Stimulated activated CD4-positive, alpha-beta T cell treated with anti-CD3 and anti-CD28 coated beads, Interleukin-2, amount 100 ng/mL, for 4 hours (primary cell): ENCODE measurements at places on chromosomes 13 and 19.

GRCh38 chr19:20271215-20271926, 104.4 kb downstream of the ZNF486 start:
- DNase-seq, result no peak

- DNase-seq, result no peak
These were observed 13.2 kb downstream of the KLHL26 start for GRCh38 chr19:18650021-18650390.

DNA sequence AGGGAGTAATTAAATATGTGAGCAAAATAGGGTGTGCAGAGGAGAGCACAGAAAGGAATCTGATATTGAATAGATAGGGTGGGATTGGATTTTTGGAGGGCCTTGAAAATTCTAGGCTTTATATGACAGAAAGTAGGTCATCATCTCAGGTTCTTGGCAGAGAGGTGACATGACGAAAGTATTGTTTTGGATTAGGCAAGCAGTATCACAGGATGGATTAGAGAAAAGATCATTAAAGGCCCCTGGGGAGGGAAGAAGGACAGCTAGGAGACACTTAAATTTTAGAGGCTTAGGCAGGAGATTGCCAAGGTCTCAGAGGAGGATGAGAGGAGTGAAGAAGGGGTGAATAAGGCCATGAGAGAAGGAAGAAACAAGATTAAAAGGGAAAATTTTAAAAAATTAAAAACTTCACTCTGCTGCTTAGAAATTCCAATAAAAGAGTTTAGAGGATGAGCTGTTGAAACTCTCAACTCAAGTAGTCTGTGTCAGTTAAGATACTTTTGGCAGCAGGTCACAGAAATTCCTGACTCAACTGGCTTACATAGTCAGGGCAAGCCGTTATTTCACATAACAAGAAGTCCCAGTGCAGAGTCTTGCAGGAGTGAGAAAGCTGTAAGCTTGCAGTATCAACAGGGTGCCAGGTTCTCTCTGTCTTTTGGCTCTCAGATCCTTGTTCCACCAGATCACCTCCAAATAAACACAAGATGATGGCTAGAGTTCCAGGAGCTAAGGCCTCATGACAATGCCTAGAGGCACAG, 8.8 kb downstream of the GPC6 start:
- no peak for DNase-seq

- DNase-seq, result no peak
These were observed 10.3 kb upstream of the PAN3 start for GRCh38 chr13:28128030-28128429.

DNA sequence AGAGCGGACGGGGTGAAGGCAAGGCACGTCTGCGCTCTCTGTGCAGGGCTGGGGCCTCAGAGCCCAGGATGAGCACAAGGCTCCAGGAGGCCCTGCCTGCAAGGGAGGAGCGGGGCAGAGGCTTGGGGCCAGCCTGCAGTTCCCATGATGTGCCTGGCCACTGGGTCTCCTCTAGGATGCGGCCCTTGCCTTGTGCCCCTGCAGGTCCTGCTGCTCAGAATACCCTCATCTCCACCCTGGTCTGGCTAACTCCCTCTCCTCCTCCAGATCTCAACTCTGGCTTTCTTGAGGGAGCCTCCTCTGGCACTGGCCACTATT, 27.8 kb downstream of the ELAVL1 start:
- no peak for DNase-seq

DNA sequence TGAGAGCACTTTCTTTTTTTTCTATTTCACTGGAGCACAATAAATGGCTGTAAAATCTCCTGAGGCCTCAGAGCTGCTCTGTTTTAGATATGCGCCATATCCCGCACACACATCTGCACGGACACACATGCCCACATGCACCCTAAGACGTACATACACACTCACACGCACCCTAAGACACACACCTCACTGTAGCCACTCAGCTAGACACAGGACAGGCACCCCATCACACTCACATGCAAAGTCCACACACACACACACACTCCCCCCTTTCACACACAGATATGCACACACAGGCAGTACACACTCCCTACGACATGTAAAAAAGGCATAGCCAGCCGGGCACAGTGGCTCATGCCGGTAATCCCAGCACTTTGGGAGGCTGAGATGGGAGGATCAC, 8.8 kb downstream of the ELOF1 start:
- no peak for DNase-seq

DNA sequence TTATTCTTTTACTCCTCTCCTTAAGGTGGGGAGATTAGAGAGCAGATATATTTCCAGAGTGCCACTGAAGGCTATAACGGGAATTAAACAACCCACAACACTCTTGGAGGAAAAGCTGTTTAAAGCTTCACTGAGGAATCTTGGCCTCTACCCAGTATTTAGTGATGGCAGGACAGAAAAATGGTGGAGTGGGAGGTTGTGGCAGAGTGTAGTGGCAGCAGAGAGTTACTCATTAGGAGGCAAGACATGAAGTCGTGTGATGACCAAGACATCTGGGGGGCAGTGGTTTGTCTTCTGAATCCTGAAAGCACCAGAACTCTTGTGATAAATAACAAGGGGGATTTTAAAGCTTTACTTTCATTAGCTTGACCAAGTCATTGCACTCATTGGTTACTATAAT, 563.5 kb upstream of the SLITRK5 start:
- DNase-seq, result no peak

DNA sequence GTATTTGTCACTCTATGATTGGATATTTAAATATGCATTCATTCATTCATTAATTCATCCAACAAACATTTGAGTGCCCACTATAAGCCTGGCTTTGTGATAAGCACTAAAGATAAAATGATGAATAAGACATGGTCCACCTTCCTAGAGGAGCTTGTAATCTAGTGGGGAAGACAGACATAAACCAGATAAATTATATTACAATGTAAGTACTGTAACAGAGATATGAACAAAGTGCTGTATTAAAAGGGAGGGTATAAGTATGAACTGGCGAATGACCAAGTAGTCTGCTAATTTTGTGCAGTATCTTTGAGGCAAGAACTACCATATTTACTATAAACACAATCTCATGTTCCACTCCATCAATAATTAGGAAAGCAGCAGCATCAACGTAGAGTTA, 88.2 kb downstream of the RBM26 start:
- no peak for DNase-seq

GRCh38 chr13:41597348-41598041, 140.1 kb downstream of the RGCC start:
- DNase-seq, result no peak

DNA sequence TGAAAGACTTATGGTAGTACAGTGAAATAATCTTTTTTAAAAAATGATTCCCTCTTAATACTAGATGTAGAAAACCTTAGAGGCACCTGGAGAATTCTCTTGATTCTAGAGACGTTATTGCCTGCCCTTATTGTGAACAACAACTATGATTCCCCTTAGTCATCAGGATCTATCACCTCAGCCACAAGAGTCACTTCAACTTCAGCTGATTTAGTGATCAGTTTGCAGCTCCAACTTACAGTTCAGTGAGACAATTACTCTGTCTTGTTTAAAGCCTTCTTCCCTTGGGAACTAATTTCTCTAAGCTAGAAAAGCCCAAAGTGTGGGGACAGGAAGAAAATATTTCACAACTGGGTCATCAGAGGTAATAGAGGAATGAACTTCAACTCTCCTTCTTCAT, 254.3 kb upstream of the SLITRK1 start:
- no peak for DNase-seq

DNA sequence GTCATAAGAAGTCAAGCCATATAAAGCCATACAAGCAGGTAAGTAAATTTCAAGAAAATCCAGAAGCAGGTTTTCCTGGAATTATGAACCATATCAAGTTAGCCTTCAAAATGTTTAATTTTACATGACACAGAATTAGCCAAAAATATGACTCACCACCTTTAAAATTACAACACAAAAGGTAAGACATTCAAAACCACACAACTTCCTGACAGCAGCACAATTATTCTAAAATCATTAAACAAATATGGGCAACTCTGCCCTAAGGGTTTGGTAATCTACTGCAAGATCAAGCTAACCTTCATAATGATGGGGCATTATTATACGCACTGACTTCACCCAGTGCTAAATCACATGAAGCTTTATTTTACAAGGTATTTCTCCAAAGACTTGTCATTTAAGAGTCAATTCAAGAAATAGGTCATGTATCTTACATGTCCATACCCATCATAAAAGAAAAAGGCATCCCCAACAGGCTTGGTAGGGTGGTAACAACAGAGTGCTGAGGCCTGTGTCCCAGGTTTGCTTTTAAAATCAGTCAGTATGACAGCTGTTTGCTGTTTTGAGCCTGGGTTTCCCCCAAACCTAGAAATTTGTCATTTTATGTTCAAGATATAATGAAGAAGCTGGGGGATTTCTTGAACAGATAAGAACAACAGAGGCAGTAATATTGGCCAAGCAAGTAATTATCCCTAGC, 15.2 kb downstream of the RCBTB1 start:
- no peak for DNase-seq

- DNase-seq, result no peak
These were observed 36.3 kb upstream of the PSG9 start for GRCh38 chr19:43305642-43306041.

DNA sequence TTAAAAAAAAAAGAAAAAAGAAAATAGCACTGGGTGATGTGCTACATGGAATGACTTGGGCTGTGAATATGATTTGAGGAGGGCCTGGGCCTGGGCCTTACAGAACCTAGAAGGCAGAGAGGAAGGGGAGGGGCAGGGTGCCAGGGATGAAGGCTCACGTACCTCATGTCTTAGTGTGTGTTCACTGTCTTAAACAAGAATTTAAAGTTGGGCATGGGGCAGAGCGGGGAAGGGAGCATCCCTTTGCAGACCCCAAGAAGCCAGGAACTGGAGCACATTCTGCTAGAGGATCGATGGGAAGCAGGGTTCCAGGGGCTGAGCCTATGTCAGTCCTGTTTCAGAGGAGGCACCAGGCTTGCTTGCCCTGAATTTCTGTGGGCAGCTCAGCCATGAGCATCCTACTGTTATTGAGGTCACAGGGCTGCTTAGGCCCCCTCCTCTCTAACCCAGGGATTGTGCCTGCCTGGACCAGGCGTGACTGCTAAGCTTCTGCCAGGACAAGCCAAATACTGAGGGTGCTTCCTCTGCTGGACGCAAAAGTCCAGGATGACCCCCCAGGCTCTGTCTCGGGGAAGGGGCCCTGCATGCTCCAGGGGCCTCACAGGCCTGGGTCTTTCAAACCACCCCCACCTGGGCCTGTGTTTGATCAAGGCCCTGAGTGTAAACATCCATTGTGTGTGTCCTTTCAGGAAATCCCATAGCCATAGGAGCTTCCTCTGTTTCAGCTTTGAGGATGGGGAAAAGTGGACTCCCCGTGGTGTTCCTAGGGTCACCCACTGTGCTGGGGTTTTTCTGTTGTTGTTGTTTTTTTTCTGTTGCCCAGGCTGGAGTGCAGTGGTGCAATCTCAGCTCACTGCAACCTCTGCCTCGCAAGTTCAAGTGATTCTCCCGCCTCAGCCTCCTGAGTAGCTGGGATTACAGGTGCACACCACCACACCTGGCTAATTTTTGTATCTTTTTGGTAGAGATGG, 4.8 kb downstream of the LSR start:
- no peak for DNase-seq

- DNase-seq, result no peak
These were observed 5.1 kb downstream of the JUNB start for GRCh38 chr19:12796146-12797071.

DNA sequence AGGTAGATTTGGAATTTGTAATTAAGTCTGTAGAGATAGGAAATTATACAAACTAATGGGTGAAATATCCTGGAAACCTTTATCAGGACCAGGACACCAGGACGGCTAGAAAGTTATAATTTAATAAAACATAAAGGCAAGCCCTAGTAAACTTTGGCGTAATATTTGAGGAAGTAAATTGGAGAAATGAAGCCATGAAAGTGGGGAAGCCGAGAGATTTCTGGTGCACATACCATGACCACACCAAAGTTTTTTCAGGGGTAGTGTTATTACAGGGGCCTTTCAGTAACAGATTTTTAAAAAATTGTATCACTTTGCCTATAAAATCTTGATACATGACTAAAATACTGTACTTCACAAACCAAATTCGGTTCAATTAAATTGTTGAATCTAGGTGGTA, 54.7 kb upstream of the URAD start:
- no peak for DNase-seq

GRCh38 chr19:44455100-44455499, 6.8 kb upstream of the ZNF229 start:
- no peak for DNase-seq

DNA sequence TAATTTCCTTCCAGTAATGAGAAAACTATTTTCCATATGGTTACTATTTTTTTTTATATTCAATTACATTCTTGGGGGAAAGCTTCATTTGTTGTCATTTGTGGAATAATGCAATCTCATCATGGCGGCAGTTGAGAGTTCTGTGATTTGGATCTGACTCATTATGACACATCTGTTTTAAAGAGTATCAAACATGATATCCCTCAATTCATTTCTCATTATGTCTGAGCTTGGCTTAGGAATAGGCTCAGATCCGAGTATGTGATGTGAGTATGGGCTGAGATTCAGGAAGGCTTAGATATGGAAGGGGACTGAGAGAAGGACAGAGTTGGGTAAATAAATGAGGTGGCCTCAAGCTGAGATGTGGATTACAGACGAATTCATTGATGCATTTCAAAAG, 64.4 kb downstream of the POSTN start:
- no peak for DNase-seq

DNA sequence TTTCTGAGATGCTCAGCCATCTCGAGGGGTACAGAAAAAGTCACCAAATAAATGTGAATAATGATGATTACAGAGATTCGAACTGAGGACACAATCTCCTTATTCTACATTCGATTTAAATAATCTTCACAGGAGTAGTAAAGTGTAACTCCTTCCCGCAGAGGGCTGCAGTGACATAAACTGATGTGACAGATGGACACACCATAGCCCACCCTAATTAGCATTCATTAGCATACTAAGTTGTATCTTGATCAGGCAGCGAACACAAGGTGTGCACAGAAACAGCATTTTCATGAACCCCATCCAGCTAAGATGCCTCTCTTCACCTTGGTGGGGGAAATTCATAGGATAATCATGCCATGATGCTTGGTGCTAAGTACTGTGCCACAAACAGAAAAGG, 83.0 kb downstream of the TNFSF11 start:
- DNase-seq, result no peak
